ENCODE measurements at places on chromosomes 12 and 14.

GRCh38 chr12:124449623-124450375, 117.6 kb downstream of the NCOR2 start:
- DNase-seq = no peak

DNA sequence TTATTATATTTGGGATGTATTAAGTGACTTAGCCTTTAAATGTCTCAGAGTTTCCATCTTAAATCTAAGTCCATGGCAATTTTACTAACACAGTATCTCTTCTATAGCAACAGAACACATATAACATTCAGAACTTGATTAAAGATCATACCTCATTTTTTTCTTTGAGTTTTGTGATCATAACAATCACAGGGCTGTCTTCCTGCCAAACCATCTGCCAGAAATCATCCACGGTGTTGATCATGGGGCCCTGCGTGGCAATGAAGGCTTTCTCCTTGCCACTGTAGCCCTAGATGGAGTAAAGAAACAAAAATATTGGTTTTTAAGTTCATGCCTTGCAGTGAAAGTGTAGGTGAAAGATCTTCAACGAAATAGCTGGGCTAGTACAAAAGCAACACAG, 46.7 kb upstream of the PTPRB start:
- no peak for DNase-seq

DNA sequence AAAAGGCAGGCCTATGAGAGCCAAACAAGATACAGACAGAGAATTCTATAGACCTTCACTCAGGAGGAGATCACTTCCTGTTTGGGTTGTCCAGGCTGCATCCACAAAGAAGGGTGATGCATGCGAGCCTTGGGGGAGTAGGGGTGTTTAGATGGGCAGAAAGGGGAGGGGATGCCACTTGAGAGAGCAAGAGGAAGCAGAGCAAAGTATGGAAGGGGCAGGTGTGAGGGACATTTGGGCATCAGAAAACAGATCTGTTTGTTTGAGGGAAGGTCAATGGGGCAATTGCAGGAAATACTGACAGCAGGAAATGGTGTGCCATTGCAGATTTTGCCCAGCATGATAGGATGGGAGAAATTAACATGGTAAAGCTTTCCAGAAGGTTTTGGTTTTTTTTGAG, 146.4 kb upstream of the FOXN3 start:
- DNase-seq = no peak

GRCh38 chr12:48329199-48329939, 21.4 kb downstream of the ZNF641 start:
- no peak for DNase-seq

DNA sequence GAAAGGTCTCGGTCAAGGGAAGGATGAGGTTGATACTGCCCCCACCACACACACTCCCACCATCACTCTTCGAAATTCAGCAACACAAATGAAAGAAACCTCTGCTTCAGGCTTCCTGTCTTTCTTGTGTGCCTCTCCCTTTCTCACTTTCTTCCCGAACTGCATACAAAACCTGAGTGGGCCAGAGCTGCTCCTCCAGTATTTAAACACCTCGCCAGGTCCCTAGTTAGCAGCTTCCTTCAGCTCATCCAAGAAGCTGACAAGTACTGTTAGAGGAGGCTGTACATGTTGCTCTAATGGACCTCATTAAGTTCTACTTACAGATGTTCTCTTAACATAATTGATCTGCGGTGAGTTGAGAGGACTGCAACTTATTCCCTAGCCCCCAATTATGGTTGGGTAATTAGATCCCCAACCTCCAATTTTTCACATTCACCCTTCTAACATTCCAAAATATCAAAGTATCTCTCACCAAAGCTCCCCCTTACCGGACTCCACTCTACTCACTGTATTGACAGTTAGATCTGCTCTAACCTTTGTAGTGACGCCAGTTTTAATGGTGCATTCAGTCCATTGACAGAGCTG, 4.1 kb upstream of the LMO3 start:
- no peak for DNase-seq

DNA sequence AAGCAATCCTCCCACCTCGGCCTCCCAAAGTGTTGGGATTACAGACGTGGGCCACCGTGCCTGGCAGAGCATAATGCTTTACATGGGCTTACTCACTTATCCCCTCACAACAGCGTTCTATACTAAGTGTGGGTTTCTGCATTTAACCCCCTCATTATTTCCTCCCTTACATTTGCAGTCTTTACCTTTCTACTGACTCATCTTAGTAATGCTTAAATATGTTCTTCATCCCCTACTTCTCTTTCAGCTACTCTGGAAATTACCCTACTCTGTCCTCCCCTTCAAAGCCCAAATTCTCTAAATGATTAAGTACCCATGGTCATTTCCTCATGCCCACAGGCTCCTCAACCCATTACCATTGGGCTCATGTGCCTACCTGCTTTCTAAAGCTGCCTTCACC, 40.7 kb downstream of the NKX2-1 start:
- no peak for DNase-seq

- DNase-seq = no peak
Observed at GRCh38 chr12:123512838-123513665, 20.5 kb downstream of the RILPL1 start.

- DNase-seq = no peak
Observed at GRCh38 chr12:64450711-64451486, 1.0 kb upstream of the TBK1 start.

DNA sequence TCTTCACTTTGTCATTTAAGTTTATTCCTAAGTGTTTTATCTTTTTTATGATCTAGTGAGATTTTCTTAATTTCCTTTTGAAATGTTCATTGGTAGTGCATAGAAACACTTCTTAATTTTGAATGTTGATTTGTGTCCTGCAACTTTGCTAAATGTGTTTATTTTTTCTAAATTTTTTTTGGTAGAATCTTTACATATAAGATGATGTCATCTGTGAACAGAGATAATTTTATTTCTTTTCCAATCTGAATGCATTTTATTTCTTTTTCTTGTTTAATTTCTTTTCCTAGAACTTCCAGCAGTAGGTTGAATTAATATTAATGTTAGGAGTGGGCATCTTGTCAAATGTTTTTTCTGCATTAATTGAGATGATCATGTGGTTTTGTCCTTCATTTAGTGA, 42.1 kb downstream of the SLCO1B3 start:
- no peak for DNase-seq

DNA sequence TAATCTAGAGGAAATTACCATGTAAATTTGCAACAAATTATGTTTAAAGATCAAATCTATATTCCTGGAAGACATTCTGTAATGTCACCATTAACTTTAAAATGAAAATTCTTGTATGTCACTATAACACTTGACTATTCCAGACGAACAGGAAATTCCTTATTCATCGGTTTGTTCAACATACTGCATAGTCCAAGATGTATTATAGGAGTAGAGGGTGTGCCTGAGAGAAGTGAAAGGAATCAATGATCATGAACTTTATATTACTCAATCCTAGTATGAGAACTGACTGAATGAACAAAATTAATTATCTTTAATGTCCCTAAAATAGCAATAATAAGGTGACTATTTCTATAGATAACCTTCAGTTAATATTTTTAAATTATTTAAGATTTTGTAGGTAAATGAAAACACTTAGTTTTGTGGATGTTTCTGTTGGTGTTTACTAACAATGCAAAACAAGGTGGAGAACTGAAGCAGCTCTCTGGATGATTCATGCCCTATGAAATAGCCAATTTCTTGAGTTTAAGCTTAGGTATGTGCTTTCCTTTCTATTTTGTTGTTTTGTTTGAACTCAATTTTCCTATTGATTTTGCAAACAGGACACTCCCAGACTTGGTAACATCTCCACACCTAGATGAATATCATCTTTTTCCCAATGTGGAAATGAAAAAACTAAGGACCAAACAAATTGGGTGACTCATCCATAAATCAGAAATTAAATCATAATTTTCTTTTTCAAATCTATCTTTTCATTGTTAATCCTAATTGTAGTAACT, 18.2 kb upstream of the ITPR2 start:
- no peak for DNase-seq

DNA sequence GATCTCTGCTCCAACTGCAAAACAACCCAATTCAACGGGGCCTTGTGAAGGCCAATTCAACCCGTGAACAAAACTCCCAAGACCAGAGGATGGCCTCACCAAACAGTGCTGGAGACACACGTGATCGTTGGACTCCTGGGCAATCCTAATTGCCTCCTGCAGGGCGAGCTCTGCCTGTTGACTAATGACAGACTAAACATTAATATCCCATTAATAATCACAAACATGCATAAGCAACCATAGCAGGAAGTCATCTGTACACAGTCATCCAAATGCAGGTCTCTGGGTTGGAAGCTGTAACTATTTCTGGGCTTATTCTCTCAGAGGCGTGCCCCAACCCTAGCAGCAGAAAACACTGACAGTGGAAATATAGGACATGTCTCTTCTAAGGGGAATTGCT, 21.0 kb downstream of the ANAPC5 start:
- no peak for DNase-seq

GRCh38 chr12:70876952-70877351, 43.6 kb downstream of the PTPRR start:
- no peak for DNase-seq

DNA sequence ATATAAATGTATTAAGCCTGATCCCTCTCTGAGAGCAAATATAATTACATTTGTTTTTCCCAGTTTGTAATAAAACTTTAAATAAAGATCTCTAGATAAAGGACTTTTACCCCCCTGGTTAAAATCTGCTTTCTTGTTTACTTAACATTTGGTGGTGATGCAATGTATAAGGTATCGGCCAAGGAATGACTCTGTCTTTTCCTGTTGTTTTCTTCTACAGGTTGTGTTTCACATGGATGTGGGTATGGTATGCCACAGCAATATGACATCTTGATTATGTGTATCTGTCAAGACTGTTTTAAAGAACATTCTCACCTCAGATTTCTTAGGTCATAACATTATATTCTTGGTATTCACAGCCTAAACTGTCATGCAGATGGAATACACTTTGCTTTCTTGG, 210.6 kb upstream of the NOVA1 start:
- DNase-seq = no peak

DNA sequence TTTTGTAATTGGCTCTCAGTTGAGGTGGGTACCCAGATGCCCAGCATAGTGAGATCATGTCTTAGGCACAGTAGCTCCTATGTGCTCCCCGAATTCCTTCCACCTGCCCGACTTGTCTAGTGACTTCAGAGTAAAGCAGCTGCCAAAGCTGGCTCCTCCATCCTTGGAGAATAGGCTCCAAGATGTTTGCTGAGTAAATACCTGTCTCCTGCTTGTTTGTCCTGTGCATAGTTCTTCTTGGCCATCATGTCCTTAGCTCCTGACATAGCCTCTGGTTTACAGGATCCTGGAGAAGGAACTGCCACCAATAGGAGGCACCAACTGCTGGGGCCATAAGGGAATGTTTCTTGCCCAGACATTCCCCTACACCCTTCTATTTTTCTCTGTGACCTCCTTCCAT, 52.6 kb upstream of the CISTR start:
- no peak for DNase-seq

DNA sequence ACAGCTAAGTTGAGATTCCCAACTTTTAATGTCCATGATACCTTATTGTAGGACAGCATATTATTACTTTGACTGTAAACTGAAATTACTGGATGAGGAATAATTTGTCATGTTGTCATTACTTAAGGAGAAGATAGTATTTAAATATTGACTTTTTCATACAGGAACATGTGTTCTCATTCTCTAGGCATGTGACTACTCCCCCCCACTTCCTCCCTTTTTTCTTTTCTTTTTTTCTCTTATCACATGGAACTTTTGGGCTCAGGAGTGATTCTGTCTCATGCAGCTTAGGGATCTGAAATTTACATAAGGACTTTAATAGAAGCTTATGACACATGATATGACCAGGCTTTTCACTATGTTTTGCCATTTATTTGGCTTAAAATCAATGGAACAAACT, 127.7 kb upstream of the SLCO1C1 start:
- DNase-seq = no peak

DNA sequence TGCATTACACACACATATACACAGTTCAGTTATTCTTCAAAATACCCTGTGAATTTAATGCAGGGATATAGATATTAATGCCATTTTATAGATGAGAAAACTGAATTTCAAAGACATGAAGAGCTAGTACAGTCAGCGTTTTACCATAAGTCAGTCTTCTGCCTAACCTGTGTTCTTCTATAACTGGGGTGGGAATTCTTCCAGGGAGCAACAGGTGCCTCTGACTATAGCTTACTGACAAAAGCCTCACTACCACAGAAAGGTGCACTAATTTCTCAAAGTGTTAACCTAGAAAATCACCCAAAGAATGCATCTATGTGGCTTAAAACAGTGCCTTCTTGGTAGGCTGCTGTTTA, 84.4 kb downstream of the STXBP6 start:
- DNase-seq = no peak

DNA sequence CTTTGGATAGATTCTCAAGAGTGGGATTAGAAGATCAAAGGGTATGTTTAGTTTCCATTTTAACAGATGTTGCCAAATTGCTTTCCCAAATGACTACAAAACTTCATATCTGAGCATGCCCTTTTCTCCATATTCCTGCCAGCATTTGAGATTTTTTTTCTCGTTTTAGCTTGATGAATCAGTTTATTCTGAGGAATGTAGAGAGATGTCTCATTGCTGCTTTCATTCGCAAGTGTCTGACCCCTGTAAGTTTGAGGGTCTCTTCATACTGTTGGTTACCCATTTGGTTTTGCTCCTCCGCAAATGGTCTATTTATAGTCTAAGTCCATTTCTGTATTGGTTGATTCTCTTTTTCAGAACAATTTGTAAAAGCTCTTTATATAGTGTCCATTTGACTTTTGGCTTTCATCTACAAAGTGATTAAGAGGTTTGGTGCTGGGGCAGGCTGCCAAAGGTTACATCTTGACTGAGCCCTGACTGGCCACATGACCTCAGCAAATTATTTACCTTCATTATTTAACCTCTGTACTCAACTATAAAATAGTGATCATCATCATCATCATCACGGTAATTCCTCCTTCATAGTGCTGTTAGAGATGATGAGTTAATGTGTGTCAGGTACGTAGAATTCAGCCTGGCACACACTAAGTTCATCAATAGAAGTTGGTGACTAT, 33.6 kb downstream of the HCAR2 start:
- no peak for DNase-seq

DNA sequence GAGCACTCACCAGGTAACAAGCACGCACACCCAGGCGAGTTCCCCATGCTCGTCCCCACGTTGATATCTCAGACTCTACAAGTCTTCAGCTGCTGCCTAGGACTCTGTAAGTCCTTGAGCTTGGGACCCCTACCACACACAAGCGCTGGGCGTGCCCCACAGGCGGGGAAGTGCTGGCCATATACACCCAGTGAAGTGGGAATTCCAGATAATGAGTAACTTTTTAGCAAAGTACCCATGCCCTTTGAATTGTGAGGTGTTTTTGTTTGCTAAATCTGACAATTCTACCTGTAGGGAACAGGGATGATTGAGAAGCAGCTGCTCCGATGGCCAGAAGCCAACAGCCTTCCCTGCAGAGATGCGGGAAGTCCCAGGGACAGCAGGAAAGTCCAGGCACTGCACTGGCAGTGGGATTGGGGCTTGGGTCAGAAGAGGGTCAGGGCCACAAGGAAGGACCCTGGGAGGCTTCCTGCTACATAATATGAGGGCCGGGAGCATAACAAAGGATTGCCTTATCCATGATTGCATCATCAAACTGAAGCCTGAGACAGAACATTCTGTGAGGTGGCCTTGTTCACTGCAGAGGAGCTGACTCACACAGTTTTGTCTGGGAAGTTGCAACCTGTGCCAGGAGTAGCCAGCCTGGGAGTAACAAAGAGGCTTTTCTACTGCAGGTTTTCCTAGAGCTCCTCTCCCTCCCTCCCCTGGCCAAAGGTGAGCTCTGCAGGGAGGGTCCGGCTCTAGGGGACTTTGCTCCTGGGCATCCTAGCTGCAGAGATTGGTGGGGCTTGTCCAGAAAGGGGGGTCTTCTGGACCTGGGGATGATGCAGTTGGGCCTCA, 13.2 kb upstream of the SERPINA3 start:
- DNase-seq = no peak

GRCh38 chr14:42140831-42141279, 534.2 kb downstream of the LRFN5 start:
- no peak for DNase-seq

All from activated CD4-positive, alpha-beta T cell treated with anti-CD3 and anti-CD28 coated beads for 1 hour (primary cell).